ENCODE measurements at places on chromosomes 1 and 21.

- no peak for DNase-seq
Measured at GRCh38 chr1:170063109-170063826, 11.2 kb downstream of the KIFAP3 start.

DNA sequence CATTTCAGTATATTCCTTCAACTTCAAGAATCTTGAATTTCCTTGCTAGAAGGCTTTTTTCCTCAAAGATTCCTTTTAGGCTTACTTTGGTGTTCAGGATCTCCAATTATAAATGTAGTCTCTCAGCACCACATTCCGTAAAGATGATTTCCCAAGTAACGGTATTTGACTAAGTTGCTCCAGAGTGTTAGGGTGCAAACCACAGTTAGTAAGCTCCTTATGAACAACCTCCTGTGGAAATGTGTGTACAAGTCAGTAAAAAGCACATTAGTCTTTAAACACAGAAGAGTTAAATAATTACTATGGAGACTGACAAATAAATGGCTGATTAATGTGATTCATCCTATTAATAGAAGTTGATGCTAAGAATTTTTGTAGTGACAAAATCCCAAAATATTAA is 10.3 kb downstream of the DONSON start:
- DNase-seq: no peak

GRCh38 chr1:14842891-14843290 is 244.4 kb downstream of the KAZN start:
- no peak for DNase-seq

GRCh38 chr1:228812961-228813360 is 77.7 kb downstream of the RHOU start:
- no peak for DNase-seq

DNA sequence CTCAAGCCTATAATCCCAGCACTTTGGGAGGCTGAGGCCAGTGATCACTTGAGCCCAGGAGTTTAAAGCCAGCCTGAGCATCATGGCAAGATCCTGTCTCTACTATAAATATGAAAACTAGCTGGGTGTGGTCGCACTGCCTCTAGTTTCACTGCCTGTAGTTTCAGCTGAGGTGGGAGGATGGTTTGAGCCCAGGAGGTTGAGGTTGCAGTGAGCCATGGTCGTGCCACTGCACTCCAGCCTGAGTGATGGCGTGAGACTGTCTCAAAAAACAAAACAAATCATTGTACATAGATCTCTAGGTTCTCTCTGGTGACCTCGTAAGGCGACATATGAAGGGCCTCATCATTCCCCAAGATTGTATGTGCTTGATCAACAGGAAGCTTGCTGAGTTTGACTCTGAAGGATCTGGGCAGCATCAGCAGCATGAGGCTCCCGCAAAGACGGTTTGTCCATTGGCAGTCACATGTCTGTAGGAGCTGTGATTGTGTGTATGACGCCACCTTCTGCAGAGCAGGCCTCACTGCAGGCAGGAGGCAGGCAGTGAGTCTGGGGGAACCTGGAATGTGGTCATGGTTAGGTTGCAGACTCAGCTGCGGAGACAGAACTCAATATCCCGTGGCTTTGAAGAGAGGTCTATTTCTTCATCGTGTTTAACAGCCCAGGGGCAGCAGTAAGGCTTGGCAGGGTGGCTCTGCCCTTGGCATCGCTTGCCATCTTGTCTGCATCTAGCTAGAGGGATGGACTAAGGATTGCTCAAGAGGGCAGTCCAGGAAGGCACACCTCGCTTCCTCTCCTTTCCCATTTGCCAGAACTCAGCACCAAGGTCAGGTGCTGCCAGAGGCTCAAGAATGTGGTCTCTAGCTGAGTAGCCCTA is 14.0 kb downstream of the ATP5PO start:
- DNase-seq: no peak

GRCh38 chr21:42349420-42350317 is 1.1 kb downstream of the TFF2 start:
- DNase-seq: no peak

DNA sequence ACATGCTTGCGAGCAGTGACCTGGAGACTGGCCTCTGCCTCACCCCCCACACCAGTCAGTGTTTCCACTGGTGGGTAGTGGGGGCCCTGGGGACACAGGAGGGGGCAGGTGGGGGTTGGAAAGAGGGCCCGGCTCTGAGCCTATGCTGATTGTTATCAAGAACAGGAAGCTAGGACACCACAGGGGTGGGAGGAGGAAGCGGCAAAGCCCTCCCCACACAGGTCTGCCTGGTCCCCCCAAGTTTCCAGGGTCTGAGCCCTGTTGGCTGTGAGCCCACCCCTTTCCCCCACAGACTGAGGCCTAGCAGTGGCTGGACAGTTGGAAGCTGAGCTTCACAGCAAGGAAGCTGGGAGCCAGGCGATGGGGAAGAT is 1.6 kb upstream of the PTPN7 start:
- no peak for DNase-seq

Data from esophagus squamous epithelium (tissue), 5 donors.